ENCODE measurements at places on chromosomes 5 and 9.

DNA sequence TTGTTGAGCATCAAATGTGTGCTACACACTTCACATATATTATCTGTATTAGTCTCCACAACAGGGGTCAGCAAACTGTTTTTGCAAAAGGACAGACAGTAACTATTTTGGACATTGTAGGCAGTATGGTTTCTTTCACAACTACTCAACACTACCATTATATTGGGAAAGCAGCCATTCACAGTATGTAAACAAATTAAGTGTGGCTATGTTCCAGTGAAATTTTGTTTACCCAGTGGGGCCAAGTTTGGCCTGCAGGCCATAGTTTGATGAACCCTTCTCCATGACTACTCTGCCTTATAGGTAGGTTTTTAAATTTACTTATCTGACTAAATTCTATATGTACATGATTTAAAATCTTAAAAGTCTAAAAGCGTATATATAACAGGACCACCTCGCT is 13.0 kb upstream of the FAM151B start:
- no peak for DNase-seq

GRCh38 chr9:108437656-108438055 is 418.1 kb downstream of the ACTL7B start:
- DNase-seq = no peak

DNA sequence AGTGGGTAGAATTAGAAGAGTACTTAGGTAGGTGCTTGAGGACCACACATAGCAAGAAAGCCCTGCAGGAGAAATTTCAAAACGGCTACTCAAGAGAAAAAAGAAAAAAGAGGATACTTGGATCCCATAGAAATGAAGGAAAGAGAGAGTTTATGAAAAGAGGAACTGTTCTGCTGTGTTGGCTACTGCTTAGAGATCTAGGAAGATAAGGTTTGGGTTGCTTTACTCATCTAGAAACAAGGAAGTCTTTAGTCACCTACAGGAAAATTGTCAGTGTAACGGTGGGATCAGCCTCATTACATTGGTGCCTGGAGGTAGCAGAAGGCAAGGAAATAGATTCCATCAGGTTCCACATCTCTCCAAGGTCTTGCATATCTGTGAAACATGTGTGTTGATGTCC is 14.8 kb upstream of the C5orf46 start:
- DNase-seq = peak; percentile 27

DNA sequence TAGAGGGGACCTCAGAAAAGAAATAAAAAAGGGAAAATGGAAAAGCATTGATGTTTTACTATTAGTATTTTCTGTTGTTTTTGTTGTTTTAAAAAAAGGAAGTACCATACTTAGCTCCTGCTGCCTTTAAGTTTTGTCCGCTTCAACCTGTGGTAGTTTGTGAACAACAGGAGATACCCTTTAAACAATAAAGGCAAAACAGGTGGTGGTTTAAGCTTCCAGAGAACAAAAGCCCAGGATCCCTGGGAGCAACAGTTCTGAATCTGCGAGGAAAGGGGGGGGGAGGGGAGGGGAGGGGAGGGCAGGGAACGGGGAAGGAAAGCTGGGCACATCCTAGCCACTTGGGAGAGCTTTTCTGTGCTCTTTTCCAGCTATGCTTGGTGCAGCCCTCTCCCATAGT is 2.1 kb upstream of the PSIP1 start:
- DNase-seq = no peak

DNA sequence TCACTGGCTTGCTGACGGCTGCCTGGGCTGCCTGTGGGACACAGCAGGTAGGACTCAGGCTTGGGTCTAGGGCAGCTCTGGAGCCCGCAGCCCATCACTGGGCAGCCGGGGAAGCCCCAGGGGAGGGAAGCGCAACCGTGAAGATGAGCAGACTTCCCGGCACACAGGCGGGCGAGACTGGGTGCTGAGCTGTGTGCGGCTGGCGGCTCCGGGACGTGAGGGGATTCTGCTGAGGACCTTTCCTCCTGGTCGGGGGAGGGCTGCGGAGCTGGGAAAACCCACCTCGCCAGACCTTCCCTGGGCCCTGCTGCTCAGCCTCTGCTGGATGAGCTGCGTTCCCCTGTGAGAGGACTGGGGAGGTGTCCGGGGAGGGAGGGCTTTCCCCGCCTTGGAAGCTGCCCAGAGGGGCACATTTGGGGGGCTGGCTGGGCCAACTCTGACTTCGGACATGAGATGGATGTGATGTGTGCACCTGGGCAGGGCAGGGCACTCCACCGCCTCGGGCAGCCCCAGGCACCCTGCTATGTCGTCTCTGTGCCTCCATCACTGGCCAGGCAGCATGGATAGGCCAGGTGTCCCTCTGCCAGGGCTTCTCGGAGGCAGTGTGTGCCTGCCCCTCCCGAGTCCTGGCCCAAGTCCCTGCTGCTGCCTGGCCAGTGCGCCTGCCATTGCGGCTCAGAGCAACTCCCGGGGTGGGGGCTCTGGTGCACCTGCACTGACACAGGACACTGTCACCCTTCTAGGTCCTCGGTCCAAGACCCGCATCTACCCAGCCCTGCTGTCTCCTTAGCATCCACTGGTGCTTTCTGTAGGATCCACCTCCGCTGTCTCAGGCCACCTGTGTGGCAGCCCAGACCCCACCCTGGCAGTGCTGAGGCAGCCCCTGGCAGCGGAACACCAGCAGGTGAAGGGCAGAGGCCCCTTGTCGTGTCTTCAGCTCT is 66.4 kb downstream of the COL5A1 start:
- no peak for DNase-seq

GRCh38 chr9:120716483-120716882 is 2.2 kb upstream of the MEGF9 start:
- no peak for DNase-seq

DNA sequence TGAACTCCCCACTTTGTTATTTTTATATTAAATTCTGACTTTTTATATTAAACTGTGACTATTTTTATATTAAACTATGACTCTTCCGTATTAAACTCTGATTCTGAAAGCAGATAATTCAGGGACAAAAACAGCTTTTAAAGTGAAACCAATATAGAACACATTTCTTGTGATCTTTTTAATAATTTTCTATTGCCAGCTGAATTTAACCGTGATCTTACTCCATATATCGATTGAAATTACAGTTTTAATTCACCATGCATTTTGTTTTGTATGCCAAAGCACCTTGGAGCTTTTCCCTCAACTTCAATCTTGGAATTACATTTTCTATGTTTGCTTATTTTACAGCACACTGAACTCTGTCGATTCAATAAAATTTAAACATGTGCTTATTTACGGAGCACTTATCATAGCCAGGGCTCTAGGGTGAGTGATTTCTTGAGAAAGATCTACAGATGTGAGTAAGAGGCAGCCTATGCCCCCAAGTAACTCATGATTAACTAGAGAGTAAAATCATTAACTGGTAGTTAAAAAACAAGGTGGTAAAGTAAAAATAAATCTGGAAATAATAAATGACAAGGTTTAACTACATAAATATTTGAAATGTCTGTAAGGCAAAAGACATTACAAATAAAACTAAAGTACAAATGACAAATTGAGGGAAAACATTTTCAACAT is 72.9 kb upstream of the ALDH1B1 start:
- DNase-seq = no peak

- no peak for DNase-seq
These were observed 409.3 kb upstream of the SLC24A2 start for GRCh38 chr9:20197976-20198685.

Data from inflammatory macrophage treated with lipopolysaccharide for 4 hours (primary cell).